SW480 (cell line): ENCODE measurements at places on chromosomes 11 and 22.

GRCh38 chr11:12812849-12813248, 138.6 kb downstream of the TEAD1 start:
- no peak for DNase-seq

GRCh38 chr11:23780231-23780630, 716.6 kb upstream of the LUZP2 start:
- no peak for DNase-seq

DNA sequence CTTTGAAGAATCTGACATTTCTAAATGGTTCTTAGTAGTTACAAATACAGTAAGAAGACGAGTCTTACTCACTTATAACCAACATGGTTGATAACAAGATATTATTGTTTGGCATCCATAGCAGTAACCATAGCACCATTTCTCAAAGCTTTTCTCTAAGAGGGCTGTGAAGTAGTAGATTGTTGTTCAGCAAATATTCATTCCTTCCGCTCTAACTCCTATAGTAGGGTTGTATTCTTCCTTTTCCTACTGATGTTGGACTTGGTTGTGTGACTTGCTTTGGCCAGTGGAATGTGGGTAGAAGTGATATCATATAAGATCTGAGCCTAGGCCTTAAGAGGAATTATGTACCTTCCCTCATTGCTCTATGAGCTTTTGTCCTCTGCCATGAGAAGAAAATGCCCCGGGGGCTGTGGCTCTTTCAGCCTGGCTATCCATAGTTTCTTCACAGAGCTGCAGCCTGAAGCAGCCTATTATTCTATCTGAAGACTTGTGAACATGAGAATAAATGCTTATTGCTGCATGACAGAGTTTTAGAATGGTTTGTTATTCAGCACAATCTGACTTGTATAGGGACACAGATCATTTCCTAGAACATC, 28.9 kb upstream of the ZBED5 start:
- DNase-seq, result no peak

DNA sequence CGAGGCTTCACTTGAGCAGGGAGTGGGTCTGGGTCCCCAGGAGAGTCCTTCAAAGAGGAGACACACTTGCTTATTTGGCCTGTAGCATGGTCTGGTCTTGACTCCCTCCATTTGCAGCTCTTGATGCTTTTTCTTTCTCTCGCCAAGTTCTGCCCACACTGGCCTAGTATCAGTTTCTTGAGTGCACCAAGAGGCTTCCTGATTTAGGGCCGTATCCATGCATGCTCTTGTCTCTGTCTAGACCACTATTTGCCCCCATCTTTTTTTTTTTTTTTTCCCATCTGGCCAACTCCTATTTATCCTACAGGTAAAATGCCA, 170.7 kb downstream of the GRIK4 start:
- no peak for DNase-seq

GRCh38 chr11:118047749-118048148, 29.1 kb upstream of the TMPRSS4 start:
- DNase-seq, result no peak
